ENCODE measurements at places on chromosomes 7 and 10.

- no peak for DNase-seq
Observed at GRCh38 chr7:41641011-41641664, 61.8 kb downstream of the INHBA start.

GRCh38 chr7:23965296-23965695 is 255.3 kb downstream of the STK31 start:
- DNase-seq: no peak

DNA sequence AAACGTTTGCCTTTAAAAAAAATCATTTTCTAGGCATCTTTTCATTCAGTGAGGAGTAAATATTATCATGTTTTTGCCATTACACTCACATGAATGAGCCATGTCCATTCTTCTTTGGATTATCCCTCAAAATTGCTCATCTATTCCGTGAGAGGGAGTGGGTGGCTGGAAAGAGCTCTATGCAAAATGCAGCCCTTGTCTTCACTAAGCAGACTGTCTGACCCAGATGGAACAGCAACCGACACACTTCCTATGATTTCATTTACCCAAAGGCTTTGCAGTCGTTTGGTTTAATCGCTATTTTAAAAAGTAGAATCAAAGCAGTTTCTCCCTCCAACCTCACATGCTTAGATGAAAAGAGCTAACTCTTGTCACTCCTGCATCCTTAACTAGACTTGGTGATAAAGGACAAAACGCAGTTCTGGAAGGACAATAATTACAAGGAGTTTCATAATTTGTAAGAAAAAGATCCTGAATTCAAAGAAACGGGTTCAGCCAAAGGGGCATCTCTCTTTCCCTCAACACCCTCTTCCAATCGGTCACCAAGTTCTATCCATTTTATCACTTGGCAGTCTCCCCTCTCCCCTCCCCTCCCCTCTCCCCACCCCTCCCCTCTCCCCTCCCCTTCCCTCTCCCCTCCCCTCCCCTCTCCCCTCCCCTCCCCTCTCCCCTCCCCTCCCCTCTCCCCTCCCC is 198.1 kb upstream of the STK17A start:
- no peak for DNase-seq

DNA sequence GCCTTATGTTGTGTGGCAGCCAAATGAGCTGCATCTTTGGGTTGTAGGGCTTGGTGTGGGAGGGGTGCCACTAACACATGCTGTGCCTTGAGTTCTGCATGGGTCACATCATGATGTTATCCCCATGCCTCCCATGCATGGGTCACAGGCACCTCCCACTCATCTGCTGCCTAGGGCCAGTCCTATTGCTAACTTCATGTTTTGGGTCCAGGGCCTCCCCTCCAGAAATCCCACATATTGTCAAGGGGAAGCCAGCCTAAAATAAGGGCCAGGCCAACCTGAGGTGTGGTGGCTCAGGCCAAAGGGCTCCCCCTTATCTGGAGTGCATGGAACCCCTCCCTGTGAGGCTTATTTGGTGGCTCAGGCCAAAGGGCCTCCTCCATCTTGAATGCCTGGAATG is 299.0 kb downstream of the RPS24 start:
- DNase-seq: no peak

GRCh38 chr10:28082316-28082715 is 83.4 kb upstream of the ODAD2 start:
- DNase-seq: no peak

- DNase-seq: peak; percentile 46
Observed at GRCh38 chr10:60646966-60647796, 131.1 kb upstream of the CDK1 start.

GRCh38 chr10:110355141-110355831 is 50.6 kb upstream of the SMNDC1 start:
- DNase-seq: no peak

DNA sequence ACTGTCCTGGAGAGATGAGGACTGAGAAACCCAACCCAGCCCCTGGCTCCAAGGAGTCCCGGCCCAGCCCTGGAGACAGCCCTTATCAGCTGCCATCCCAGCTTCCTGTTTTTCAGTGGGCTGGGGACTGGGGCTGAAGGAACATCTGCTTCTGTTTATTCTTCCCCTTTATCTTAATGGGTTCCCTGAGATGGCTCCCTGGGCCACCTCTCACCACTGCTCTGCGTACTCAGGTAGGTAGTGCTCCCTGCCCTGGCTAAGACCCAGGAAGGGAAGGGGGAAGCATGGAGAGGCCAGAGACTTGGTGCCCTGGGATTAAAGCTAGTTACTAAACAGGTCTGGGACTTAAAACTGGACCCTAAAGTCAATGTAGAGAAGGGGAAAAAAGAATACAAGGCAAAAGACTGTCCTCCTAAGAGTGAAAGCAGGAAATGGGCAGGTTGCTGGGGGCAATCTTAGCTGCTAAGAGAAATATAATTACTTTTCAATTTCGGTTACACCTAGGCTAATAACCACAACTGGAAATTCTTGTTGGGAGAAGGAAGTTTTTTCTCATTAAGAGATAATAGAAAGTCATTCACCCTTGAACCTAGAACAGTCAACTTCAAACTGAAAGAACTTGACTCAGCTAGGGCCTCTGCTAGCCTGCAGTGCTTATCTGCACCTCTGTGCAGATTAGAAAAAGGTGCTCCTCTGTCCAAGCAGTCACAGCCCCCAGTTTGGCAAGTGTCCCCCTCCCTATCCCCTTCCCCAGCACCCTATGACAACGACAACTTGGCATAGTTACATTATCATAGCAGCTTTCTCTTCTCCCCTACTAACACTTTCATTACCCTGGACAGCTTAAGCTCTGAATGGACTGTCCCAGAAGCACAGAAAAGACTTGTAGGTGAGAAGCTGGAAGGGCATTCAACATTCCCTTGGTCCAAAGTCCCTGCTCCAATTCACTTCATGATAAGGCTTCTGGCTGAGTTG is 65.6 kb upstream of the KDM7A start:
- DNase-seq: no peak

DNA sequence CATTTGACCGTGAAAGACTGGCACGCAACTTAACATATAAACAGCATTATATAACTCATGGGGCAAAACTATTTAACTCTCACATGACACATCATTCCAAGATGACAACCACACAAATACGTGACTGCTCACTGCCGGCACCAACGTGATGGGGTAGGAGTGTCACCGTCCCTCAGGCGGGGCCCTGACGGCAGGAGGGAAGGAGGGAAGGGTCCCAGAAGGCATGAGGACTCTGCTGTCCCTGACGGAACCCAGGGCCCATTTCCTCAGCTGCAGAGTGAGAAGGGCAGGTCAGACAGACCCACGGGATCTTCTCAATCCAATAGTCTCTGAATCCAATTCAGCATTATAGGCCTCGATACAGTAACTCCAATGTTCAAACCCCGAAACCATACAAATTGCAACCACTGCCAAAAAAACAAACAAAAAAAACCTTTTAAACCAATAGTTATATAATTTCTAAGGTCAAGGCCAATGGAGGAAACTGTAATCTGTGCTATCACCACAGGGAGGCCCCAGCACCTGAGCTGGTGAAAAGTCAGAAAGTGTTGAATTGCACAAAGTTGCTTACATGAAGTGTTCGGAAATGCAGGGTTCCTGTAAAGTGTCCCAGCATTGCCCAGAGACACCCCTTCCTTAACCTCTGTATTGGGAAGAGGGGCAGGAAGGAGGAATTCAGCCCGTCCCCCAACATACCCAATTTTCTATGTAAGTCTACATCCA is 137.4 kb downstream of the TNS3 start:
- no peak for DNase-seq

DNA sequence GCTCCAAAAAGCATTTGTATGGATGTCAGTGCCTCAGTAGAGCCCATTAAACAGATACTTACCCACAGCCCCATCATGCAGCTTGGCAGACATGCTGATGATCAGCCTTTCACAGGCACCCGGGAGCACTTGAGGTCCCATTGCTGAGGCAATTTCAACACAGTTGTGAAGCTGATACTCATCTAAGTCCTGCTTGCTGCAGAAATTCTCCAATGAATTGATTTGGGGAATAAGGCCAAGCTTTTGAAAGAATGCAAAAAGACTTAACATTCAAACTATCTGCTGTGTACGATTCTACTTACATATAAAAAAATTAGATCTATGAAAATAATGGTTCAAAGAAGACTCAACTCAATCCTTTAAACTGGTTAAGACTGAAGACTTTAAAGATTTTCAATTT is 60.5 kb downstream of the LAMB4 start:
- no peak for DNase-seq

DNA sequence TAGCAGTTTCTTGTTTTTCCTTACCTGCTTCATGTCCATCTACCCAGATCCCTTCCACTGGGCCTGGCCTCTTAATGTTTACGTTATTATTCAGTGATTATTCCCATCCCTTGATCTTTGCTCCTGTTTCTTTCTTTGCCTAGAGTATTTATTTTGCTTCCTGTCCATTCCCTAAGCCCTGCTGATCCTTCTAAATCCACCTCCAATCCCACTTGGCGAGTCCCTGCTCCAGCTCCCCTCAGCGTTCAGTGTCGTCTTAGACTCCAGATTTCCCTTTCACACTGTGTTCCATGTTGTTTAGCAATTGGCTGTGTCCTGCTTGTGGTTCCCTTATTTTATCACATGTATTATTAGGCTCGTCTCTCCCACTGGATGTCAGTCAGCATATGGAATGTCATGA is 7.3 kb downstream of the PPP2R2D start:
- no peak for DNase-seq

- DNase-seq: no peak
Observed at GRCh38 chr10:96276831-96277230, 5.5 kb upstream of the BLNK start.

GRCh38 chr7:104650991-104651640 is 322.7 kb downstream of the LHFPL3 start:
- no peak for DNase-seq

- peak; percentile 56 for DNase-seq
Observed at GRCh38 chr10:87842776-87843497, 20.4 kb downstream of the KLLN start.

DNA sequence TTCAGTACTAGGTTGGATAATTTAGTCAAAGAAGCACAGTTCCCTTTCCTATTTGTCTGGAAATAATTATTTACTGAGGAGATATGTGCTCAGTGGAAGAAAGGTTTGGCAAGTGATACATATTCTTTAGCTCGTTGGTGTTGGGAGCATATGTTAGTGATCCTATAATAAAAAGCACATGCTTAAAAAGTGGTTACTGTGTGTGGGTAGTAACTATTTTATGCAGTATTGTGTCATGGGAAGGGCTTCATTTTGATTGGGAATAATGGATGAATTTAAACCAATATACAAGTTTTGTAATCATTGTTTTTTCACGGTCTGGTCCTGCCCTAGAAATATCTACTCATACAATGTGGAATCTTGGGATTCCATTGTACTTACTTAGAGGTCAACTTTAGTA is 188.7 kb upstream of the PPP1R3A start:
- peak; percentile 90 for DNase-seq

DNA sequence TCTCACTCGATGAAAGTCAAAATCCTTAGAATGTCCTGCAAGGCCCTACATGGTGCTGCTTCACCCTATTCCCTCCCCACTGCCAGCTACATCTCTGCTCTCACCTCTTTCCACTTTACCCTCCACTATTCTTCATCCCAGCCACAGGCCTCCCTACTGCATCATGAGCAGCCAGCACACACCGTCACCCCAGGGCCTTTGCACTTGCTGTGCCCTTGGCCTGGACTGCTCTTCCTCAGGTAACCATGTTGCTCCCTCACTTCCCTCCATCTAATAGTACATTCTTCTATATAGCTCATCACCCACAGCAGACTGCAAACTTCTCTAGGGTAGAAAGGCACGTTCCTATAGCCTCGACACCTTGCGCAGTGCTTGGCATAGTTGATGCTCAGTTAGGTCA is 167.7 kb downstream of the SH3PXD2A start:
- DNase-seq: no peak

- DNase-seq: no peak
Observed at GRCh38 chr7:33326485-33326848, 197.1 kb downstream of the BBS9 start.

DNA sequence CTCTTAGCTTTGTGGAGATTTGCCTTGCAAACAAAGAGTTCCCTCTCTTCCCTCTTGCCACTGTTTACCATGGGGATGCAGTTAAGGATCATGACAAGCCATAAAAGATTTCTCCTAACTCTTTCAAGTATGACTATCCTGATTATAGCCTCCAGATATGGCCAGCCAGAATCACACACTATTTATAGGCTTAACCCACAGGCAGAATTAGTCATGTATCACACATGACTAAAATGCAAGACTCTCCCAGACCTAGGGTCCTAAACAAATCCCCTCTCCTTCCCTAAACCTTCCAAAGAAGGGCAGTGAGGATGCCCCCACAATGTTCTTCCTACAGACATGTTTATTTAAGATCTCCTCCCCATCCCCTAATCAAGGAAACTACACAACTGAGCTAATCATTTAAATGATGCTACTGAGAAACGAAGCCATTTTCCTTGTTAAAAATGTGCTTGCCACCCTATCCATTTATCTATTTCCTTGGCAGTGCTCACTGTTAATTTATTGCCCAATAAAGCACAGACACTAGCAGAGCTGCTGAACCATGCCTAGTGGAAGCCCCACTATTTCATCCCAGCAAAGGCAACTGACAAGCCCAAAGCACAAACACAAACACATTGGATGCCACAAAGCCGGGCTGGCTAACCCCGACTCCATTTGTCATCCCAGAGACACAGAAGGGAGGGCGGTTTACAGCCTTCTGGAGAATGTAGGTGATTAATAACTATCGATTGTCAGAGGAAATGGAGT is 363.4 kb downstream of the KCNMA1 start:
- DNase-seq: peak; percentile 41

DNA sequence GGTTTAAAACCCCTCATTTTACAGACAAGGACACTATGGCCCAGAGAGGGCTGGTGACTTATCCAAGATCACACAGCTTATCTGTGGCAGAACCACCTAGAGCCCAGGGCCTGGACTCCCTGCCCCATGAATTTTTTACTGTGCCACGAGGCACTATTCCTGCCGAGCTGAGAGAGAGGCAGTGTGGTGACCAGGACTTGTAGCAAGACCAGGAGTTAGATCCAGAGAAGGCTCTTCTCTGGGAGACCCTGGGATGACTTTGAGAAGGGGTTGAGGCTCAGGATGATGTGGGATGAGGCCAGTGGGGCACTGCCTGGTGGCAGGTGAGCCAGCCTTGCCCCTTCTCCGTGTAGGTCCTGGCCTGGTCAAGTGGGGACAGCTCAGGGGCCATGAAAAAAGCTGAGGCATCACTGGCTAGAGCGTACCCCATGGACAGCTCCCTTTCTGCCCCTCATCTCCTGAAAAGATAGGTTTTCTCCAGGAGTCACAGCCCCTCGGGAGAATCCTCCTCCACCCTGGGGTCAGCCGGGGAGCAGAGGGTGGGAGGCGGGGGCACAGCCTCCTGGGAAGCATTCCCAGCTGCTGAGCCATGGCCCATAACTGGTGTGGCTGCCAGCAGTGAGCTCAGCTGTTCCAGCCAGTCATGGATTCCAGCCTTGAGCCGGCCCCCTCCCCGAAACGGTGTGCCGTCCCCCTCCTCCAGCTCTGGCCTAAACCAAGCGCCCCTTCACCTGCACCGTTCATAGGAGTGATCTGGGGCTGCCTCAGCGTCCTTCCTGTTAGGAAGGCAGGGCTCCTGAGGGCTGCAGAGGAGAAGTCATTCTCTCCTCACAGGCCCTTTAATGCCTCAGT is 5.8 kb downstream of the FLNC start:
- no peak for DNase-seq

Measured in fibroblast of gingiva (primary cell).